ENCODE measurements at places on chromosomes 2 and 18.

- no peak for DNase-seq
- no peak overlapping the region for H3K27ac ChIP-seq
- no peak overlapping the region for H3K4me3 ChIP-seq
- no peaks in the 10 kb centered on the region for H3K27me3 ChIP-seq
- H3K4me1 ChIP-seq = no peaks in the 10 kb centered on the region
- H3K36me3 ChIP-seq = no peaks in the 10 kb centered on the region
Measured at GRCh38 chr2:120722568-120723421, 12.9 kb upstream of the GLI2 start.

GRCh38 chr2:59745085-59745484, 808.4 kb downstream of the BCL11A start:
- H3K4me3 ChIP-seq = no peak overlapping the region
- no peaks in the 10 kb centered on the region for H3K36me3 ChIP-seq
- no peak for DNase-seq
- H3K27ac ChIP-seq = no peak overlapping the region
- no peaks in the 10 kb centered on the region for H3K27me3 ChIP-seq
- H3K4me1 ChIP-seq = no peaks in the 10 kb centered on the region

GRCh38 chr2:177638507-177638906, 245.9 kb downstream of the AGPS start:
- DNase-seq = no peak
- no peaks in the 10 kb centered on the region for H3K36me3 ChIP-seq
- no peaks in the 10 kb centered on the region for H3K4me1 ChIP-seq
- no peaks in the 10 kb centered on the region for H3K27me3 ChIP-seq
- H3K4me3 ChIP-seq = no peak overlapping the region

DNA sequence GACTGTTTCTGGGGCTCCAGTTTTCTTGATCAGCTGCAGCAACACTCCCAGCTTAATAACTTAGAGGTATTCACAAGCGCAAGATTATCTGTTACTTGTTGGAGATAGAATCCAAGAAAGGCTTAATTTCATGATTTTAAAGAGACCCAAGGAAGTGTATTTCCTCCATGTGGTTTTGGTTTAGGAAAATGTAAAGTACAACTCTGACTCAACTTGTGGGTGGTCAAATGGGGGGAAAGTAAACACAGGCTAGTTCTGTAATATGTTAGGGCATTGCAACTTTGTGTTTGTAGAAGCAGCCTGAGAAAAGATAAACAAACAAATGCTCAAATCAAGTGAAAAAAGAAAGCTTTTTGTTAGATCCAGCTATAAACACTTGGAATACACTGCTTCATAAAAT, 90.1 kb upstream of the COL3A1 start:
- H3K4me1 ChIP-seq = no peaks in the 10 kb centered on the region
- H3K27me3 ChIP-seq = no peaks in the 10 kb centered on the region
- H3K27ac ChIP-seq = no peak overlapping the region

DNA sequence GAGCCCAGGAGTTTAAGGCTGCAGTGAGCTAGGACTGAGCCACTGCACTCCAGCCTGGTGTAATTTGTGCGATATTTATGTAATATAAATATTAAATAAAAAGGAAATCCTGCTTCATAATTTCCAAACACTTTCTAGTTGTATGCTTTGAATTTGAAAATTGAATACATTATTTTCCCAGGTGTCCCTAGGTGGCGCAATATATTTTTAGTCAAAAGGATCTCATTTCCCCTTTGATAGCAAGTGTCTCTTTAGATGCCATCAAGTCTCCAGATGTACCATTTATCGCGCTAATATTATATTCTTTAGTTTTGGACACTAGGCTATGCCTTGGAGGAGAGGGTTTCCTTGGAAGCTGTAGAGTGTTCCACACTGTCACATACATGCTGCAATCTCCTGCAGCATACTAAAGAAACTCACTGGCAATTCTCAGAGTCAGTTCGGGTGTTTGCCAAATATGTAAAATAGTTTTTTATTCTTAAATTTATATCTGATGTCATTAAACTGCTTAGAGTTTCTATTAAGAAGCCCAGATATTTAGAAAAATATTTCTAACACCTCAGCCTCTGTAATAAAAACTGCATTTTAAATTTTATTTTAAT, 5.6 kb upstream of the WDR7 start:
- H3K27ac ChIP-seq = no peak overlapping the region
- H3K4me3 ChIP-seq = no peak overlapping the region
- DNase-seq = no peak
- peaks cover 6% of the 10 kb centered on the region for H3K4me1 ChIP-seq
- H3K27me3 ChIP-seq = no peaks in the 10 kb centered on the region
- H3K36me3 ChIP-seq = no peaks in the 10 kb centered on the region

GRCh38 chr18:61333746-61334490, 688 bp downstream of the CDH20 start:
- no peak for DNase-seq
- H3K4me1 ChIP-seq = no peaks in the 10 kb centered on the region
- no peaks in the 10 kb centered on the region for H3K27me3 ChIP-seq
- no peak overlapping the region for H3K4me3 ChIP-seq

DNA sequence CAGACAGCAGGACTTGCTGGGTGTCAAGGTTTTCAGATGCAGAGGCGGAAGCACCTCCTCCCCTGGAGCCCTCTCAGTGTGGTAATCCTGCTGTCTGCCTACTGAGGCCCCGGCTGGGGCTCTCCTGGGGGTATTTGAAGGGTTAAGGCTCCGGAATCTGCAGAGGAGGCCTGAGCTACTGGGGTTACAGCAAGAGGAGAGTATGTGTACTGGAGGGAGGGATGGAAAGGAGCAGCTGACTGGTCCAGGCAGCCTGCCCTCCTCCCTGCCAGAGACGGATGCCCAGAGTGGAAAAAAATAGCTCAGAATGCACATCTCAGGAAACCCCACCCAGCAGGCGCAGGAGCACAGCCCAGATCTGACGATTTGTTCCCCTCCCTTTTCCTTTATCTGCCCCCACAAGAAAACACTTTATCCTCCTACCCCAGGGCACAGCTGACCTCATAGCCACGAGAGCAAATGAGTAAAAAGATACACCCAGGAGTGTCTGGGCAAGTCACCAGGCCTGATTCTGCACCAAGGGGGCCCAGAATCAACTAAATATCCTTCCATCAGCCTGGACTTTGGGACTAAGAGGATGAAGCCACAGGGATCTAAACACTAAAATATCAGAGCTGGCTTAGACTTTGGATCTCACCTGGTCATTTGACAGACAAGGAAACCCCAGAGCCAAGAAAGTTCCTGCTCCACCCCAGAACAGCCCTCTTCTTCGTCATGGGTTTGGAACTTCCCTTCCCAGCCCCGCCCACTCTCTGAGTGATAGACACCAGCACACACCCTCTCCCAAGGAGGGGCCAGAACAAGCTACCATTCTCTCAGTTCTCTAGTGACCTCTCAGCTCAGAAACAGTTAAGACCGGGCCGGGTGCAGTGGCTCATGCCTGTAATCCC, 5.5 kb downstream of the TMBIM1 start:
- H3K4me1 ChIP-seq = peaks cover 85% of the 10 kb centered on the region
- H3K4me3 ChIP-seq = peak overlapping the region; percentile 60
- peaks cover 14% of the 10 kb centered on the region for H3K36me3 ChIP-seq
- DNase-seq = peak; percentile 79
- H3K27me3 ChIP-seq = no peaks in the 10 kb centered on the region
- H3K27ac ChIP-seq = peak overlapping the region; percentile 96

GRCh38 chr2:205728366-205728765, 46.1 kb downstream of the NRP2 start:
- no peaks in the 10 kb centered on the region for H3K36me3 ChIP-seq
- no peak overlapping the region for H3K27ac ChIP-seq
- DNase-seq = no peak
- H3K27me3 ChIP-seq = no peaks in the 10 kb centered on the region
- no peak overlapping the region for H3K4me3 ChIP-seq

- H3K36me3 ChIP-seq = peaks cover 24% of the 10 kb centered on the region
- no peak overlapping the region for H3K4me3 ChIP-seq
- no peaks in the 10 kb centered on the region for H3K4me1 ChIP-seq
- H3K27ac ChIP-seq = no peak overlapping the region
- DNase-seq = no peak
Measured at GRCh38 chr18:3279201-3280185, 17.6 kb downstream of the MYL12B start.

GRCh38 chr2:121502246-121502645, 28.4 kb upstream of the RNU4ATAC start:
- H3K4me1 ChIP-seq = no peaks in the 10 kb centered on the region
- no peak overlapping the region for H3K27ac ChIP-seq
- no peak overlapping the region for H3K4me3 ChIP-seq
- DNase-seq = no peak
- H3K27me3 ChIP-seq = no peaks in the 10 kb centered on the region
- peaks cover 12% of the 10 kb centered on the region for H3K36me3 ChIP-seq

DNA sequence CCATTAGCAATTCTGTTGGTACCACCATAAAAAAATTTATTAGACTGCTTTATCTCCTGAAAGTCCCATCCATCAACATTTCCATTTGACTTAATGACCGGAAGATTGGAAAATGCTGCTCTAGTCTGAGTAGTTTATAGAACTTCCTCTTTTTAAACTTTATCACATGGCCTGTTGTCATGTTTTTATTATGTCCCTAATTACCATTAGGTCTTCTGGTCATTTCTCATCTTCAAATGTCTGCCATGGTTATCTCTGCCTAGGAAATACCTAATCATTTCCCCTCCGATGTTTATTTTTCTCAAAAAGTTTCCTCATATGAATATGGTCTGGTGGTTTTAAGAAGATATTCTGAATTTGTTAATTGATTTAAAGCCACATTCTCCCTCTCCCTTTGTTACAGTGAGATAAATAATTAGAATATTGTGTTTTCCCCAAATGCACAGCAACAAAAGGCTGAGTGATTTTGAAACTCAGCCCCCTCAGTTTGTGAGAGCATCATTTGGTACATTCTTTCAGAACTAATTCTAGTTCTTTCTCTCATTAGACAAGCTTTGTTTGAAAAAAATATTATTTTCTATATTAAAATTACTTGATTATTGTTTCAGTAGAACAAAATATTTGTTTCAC, 317.1 kb upstream of the ST6GAL2 start:
- no peaks in the 10 kb centered on the region for H3K27me3 ChIP-seq
- H3K36me3 ChIP-seq = no peaks in the 10 kb centered on the region
- H3K27ac ChIP-seq = no peak overlapping the region
- no peak for DNase-seq
- H3K4me1 ChIP-seq = no peaks in the 10 kb centered on the region
- no peak overlapping the region for H3K4me3 ChIP-seq

GRCh38 chr2:127968610-127969339, 59.1 kb downstream of the SAP130 start:
- H3K27me3 ChIP-seq = no peaks in the 10 kb centered on the region
- H3K4me3 ChIP-seq = no peak overlapping the region
- no peaks in the 10 kb centered on the region for H3K4me1 ChIP-seq
- no peak overlapping the region for H3K27ac ChIP-seq
- H3K36me3 ChIP-seq = peaks cover 11% of the 10 kb centered on the region

DNA sequence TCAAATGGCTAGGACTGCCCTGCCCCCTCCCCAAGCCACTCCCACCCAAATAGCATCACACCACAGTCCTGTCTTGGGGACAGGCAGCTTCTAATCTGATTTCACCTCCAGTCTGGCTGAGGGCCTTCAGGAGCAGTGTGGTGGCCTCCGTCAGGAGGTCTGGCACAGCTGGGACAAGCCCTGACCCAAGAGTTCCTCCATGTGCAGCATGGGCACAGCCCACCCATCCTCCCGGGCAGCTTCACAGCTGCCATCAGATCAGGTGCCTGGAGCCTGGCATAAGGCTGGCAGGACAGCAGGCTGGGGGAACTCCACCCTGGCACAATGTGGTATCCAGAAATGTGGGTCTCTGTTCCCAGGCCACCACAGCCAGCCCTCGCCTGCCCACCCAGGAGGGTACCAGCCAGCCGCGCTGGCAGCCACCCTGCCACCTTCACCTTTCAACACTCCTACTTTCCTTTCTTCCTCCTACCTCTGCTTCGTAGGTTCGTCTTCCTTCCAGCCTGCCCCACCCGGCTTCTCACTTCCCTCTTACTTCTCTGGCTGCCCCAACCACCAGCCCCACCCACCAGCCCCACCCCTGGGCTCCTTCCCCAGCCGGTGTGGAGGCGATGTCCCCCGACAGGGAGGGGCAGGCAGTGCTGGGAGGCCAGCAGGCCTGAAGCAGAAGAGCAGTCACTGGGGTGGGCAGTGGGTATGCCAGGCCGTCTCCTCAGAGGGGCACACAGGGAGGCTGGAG, at the start of gene CAPG:
Gene CAPG (minus strand): TSS at position 522 of the 739 bp plus-strand sequence. CDS start 8,221 bp downstream, outside the sequence.
- H3K36me3 ChIP-seq = no peaks in the 10 kb centered on the region
- H3K27ac ChIP-seq = no peak within 1 kb of the TSS
- DNase-seq = no peak

GRCh38 chr2:135694711-135695110, 46.9 kb upstream of the UBXN4 start:
- H3K4me3 ChIP-seq = no peak overlapping the region
- H3K36me3 ChIP-seq = no peaks in the 10 kb centered on the region
- H3K4me1 ChIP-seq = no peaks in the 10 kb centered on the region

DNA sequence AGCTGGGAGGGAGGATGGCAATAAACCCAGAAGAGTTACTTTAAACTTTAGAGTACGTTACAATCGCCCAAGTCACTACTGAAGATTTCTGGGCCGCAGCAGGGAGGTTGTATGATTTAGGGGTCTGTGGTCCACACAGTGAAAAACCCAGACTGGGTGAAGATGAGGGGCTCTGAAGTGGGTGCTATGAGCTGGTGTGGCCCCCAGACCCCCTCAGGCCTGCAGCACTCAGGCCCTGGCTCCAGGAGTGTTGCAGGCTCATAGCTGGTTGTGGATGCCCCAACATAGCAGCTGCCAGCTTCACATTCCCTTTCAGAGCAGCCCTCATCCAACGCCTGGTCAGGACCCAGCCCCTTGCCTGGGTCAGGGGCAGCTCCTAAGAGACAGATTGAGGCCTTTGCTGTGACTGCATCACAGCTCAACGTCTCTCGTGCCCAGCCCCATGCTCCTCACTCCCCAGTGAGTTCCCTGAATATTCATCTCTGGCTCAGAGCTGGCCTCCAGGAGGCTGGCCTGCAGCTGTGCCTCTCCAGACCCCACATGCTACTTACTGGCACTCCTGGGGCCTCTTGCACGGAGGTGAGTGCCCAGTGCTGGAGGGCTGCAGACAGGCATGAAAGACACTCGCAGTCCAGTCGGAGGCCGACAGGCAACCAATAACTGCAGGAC, 94.5 kb upstream of the MYCN start:
- no peak overlapping the region for H3K4me3 ChIP-seq
- H3K27me3 ChIP-seq = no peaks in the 10 kb centered on the region
- no peak overlapping the region for H3K27ac ChIP-seq
- DNase-seq = no peak

- no peak for DNase-seq
- no peaks in the 10 kb centered on the region for H3K27me3 ChIP-seq
- no peak overlapping the region for H3K27ac ChIP-seq
- H3K4me1 ChIP-seq = no peaks in the 10 kb centered on the region
- H3K36me3 ChIP-seq = no peaks in the 10 kb centered on the region
- no peak overlapping the region for H3K4me3 ChIP-seq
Measured at GRCh38 chr18:9643549-9643948, 29.2 kb upstream of the PPP4R1 start.

DNA sequence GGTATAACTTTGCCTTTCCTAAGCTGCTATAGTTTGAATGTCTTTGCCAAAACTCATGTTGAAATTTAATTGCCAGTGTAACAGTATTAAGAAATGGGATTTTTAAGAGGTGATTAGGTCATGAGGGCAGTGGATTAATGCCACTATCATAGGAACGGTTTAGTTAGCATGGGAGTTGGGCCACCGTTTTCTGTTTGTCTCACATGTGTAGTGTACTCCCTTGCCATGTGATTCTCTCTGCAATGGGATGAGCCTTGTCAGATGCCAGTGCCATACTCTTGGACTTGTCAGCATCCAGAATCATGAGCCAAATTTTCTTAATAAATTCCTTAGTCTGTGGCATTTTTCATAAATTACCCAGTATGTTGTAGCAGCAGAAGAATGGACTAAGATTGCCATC, 388.9 kb upstream of the RGPD4 start:
- H3K4me1 ChIP-seq = no peaks in the 10 kb centered on the region
- H3K4me3 ChIP-seq = no peak overlapping the region
- H3K27ac ChIP-seq = no peak overlapping the region
- H3K27me3 ChIP-seq = no peaks in the 10 kb centered on the region
- H3K36me3 ChIP-seq = no peaks in the 10 kb centered on the region
